ENCODE measurements at places on chromosomes 16 and 17.

DNA sequence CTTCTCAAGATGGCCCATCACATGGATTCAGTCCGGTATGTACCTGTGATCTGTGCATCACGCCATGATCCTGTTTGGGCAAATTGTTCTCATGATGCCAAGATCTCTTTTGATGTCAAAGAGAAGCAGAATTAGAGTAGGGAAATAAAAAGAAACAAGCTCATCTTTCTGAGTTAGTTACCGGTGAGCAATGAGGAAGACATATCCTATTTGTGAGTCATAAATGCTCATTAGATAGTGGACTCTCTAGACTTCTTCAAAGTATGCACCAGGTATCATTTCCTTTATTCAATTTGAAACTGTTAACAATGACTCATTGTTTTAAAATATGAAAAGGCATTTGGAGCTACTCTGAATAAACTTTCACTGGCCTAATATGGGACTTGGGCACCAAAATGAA, 8.0 kb upstream of the KRTAP4-12 start:
- DNase-seq = no peak

DNA sequence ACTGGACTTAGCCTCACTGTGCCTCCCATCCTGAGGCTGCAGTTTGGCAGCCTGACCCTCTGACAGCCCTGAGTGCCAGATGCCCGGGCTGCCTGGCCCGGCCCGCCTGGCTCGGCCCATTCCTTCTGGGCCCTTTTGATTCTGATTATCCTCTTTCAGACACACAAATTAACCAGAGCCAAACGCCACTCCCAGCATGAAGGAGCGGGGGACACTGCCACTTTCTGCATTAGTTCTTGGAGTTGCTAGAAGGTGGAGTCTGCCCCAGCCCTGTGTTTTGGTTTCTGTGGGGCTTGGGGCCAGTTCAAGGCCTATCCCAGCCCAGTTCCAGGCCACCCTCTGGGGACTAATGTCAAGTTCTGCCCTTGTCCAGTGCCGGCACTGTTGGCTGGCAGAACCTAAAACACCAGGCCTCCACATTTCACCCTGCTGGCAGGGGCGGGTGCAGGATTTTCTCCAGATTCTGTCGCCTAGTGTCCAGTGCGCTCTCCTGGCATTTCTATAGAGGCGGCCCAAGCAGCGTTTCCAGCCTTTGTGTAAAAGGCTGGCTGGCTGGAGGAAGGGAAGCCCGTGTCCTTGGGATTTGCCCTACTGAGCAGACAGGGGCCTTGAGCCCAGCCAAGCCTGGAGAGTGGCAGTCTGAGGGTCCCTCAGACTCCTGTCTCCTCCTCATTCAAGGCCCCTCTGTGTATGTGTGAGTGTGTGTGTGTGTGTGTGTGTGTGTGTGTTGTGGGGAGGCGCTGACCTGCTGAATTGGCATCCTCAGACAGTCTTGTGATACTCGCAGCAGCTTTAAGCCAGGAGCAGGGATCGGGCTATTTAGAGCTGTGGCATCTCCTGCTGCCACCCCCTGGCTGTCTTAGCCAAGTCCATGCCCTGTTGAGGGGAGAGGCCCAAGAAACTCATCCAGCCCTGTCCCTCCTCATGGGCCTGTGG, 21.4 kb downstream of the PLCD3 start:
- no peak for DNase-seq

GRCh38 chr16:24953721-24954120, 61.4 kb downstream of the ARHGAP17 start:
- DNase-seq = no peak

DNA sequence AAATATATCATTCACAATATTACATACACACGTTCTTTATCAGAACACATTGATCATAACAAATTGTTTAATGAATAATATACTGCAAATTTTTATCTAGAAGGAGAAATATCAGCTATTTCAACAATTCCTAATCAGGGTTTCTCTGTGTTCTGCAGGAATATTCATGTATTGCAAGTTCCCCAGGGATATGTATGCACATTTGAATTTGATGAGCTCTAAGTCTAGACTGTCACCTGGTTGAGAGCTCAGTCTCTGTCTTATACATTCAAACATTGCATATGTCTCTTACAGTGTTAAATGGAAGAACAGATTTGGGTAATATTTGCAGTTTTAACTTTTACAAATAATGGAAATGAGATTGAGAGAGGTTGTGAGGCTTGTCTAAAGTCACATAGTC, 829.7 kb downstream of the CDH11 start:
- no peak for DNase-seq

- no peak for DNase-seq
Observed at GRCh38 chr17:80981929-80982425, 9.7 kb upstream of the CHMP6 start.

DNA sequence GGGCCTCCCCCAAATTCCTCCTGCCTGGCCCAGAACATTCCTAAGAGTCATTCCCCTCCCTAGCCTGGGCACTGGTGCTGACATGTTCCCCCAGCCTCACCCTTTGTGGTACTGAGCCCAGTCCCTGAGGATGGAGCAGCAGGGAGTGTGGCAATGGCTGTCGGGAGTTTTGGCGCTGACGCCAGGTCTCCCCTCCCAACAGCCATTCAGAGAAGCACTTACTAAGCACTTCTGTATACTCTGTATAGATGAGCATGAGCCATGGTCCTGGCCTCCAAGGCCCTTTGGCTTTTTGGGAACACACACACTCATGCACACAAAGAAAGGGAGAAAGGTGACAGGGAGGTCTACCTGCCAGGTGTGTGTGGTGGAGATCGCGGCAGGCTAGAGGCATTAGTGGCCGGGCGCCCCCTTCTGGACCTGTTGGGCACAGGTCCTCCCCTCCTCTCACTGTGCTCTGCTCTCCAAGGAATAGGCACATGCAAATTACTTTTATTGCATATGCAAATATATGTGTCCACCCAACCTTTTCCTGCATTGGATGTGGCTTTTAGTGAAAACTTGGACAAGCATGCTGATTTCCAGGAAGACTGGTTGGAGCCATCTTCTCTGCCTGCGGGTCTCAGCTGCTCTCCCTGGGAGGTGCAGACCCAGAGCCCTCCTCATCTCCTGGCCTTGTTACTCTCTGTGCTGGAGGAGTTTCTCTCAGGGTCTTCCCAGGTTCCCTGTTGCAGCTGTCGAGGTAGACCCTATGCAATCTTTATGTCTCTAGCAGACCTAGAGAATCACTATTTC, 17.4 kb upstream of the C17orf107 start:
- no peak for DNase-seq

DNA sequence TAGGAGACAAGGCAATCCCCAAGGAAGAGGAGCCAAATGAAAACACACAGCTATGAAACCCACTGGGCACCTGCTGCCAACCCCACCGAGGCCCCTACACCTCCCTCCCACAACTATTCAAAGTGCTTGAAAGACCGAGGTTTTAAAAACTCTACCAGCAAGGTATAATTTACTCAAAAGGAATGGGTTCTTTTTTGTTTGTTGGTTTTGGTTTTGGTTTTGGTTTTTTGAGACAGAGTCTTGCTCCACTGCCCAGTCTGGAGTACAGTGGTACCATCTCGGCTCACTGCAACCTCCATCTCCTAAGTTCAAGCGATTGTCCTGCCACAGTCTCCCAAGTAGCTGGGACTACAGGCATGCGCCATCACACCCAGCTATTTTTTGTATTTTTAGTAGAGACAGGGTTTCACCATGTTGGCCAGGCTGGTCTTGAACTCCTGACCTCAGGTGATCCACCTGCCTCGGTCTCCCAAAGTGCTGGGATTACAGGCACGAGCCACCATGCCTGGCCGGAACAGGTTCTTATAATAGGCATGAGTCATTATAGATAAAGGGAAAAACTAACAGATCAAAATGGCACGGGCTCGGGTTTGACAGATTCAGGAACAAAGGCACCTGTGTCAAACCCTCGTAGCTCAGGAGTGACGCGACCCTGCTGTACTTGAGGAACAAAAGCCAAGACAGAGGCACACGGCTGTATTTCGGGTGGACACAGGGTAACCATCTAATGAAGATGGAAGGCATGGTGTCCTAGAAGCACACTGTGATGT, 40.7 kb downstream of the COTL1 start:
- no peak for DNase-seq

DNA sequence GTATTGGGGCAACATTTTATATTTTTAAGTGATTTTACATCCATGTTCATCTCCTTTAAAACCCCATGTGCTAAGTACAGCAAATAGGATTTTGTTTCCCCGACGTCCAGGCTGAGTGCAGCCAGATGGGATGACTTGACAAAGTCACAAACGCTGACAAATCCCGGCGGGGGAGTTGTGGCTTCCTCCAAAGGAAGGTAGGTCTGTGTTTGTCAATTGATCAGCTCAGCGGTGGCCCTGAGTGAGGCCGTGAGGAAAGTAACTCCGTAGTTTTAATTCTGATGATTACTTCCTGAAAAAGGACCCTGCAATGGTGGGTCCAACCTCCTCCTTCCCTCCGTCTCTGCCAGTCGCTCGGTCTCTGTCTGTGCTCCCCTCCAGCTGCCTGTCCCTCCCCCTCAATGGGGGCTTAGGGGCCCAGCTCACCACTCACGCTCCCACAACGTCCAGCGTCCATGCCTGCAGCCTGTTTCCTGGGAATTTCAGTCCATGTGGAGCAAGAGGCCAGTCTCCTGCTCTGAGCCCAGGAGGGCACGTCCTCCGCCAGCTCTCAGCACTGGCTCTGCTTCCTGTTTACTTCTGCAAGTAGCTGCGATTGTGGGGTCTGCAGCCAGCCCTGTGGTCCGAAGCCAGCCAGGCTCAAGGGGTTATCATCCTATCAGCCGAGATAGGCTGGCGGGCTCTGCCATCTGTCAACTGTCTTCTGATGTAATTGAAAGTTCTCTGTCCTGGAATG, 209.4 kb upstream of the FOXF1 start:
- no peak for DNase-seq

GRCh38 chr16:19203374-19203966, 35.4 kb downstream of the SYT17 start:
- DNase-seq = no peak

GRCh38 chr16:11990702-11991390, 14.3 kb downstream of the SNX29 start:
- DNase-seq = no peak

GRCh38 chr16:84105301-84105815, 11.4 kb downstream of the MBTPS1 start:
- DNase-seq = no peak

GRCh38 chr16:56849690-56850680, 15.0 kb upstream of the SLC12A3 start:
- DNase-seq = no peak

GRCh38 chr17:76138234-76138895, 2.7 kb downstream of the FOXJ1 start:
- no peak for DNase-seq

GRCh38 chr17:10616502-10617119, 40.5 kb downstream of the MYH3 start:
- DNase-seq = no peak

DNA sequence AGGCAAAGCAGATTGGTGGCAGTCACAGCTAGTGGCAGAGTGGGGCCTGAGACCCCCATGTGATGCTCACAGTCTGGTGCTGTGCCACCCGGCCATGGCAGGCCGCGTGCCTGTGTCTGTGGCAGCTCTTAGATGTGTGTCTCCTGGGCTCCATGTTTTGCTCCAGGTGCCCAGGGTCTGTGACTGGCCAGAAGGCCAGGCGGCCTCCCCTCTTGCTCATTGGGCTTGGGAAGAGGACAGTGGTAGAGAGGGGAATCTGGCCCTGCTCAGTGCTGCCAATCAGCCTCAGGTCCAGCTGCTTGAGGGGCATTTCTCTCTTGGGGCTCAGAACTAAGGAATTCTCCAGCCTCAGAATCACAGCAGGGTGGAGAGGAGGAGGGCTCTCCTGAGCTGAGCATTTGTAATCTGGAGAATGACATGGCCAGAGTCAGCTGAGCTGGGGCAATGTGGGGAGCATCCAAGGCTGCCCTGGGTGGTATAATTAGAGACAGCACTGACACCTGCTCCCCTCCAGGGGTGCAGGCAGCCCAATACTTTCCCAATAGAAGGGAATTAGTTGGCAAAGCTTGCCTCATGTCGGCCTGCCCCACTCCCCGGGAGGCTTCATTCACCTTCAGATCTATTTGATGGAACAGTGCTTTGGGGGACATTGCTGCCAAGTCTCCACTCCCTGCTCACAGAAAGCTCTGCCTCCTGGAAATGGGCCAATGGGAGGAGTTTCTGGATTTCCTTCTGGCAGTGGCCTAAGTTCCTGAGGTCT, 2.7 kb upstream of the LASP1NB start:
- no peak for DNase-seq

- no peak for DNase-seq
Observed at GRCh38 chr17:39753514-39754160, 15.9 kb downstream of the GRB7 start.

GRCh38 chr17:8857919-8858318, 9.6 kb downstream of the PIK3R6 start:
- DNase-seq = no peak

GRCh38 chr17:7809086-7809790, 24.8 kb upstream of the KDM6B start:
- no peak for DNase-seq

- DNase-seq = no peak
Observed at GRCh38 chr17:3846437-3847164, 555 bp upstream of the NCBP3 start.

GRCh38 chr17:72677714-72678390, 414.6 kb downstream of the SLC39A11 start:
- DNase-seq = no peak

DNA sequence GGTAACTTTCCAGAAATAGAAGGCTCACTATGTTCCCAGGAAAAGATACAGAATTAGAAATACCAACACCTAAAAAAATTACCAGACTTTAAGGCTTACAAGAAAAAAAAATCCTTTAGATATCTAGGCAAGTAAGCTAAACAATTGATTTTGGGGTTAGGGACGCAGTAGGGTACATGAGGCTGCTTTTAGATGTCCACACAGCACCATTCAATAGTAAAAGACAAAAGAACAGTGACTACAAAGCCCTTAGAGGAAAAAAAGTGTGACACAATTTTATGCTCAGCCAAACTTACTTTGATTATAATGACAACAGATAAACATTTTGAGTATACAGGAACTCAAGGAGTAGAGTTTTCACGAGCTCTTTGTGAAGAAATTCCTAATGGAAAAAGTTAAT, 29.9 kb downstream of the METTL16 start:
- DNase-seq = no peak

DNA sequence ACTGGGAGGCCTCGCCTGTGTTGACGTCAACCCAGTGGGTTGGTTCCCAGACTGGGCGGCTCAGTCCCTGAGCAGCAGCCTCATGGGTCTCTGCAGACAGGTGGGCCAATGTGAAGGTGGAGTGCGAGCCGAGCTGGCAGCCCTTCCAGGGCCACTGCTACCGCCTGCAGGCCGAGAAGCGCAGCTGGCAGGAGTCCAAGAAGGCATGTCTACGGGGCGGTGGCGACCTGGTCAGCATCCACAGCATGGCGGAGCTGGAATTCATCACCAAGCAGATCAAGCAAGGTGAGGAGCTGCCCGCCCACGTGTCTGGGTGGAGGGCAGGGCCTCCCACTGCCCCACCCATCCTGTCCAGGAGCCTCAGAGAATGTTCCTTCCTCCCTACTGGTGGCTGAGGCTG, 44.1 kb downstream of the MRC2 start:
- no peak for DNase-seq

- DNase-seq = no peak
Observed at GRCh38 chr16:12646490-12647274, 157.0 kb downstream of the CPPED1 start.

Data from esophagus squamous epithelium (tissue), 5 donors.